ENCODE measurements at places on chromosomes 5 and 9. TPM values are rescaled to one million over a fixed set of nuclear protein-coding genes. Genes with fewer than 3 reads are reported as not detected.

DNA sequence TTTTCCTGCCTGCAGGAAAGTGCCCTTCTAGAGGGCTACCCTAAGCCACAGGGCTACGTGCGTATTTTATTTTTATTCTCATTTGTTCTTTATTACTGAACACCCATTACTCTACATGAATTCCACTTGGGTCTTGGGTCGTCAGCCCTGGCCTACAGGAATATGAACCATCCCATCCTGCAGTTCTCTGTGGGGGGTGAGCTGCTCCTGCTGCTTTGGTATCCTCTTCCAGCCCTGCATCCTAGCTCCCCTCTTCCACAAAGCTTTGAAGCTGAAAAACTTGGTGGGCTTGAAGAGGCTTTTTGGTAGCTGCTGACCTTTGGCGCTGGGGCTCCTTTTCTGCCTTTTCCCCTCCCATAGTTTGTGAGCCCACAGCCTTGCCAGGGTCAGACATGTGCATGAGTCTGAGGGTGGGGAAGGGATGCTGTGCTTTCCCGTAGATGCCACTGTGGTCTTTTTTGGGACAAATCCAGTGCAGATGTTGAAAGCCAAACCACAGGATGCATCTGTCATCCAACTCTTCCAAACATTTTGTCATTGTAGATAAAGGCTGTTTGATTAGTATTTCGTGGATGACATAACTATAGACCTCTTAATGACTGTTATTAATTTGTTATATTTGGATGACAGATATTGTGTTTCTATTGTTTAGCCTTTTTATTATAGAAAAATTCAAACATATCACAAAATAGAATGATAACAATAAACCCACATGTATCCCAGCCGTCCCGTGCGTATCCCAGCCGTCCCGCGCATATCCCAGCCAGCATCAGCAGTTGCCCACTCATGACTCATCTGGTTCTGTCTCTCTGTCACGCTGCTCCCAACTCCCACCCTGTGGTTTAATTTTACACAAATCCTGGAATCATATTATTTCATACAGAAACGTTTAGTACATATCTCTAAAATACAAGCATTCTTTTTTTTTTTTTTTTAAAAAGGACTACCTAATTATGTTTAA lies 43.9 kb downstream of the SLC46A2 start:
- H3K4me3 ChIP-seq = no peak overlapping the region
- H3K27ac ChIP-seq = no peak overlapping the region
- peaks cover 4% of the 10 kb centered on the region for H3K4me1 ChIP-seq
- H3K27me3 ChIP-seq = no peaks in the 10 kb centered on the region

GRCh38 chr5:139146809-139147482 lies 51.2 kb downstream of the SIL1 start:
- no peaks in the 10 kb centered on the region for H3K27me3 ChIP-seq
- no peak for DNase-seq
- H3K4me3 ChIP-seq = no peak overlapping the region
- H3K36me3 ChIP-seq = no peaks in the 10 kb centered on the region
- H3K4me1 ChIP-seq = peaks cover 35% of the 10 kb centered on the region
- no peak overlapping the region for H3K27ac ChIP-seq

- DNase-seq = no peak
- H3K27me3 ChIP-seq = no peaks in the 10 kb centered on the region
- no peak overlapping the region for H3K27ac ChIP-seq
These were observed 48.8 kb downstream of the LNPEP start for GRCh38 chr5:96984506-96985192.

SLC27A6 gene
- 0.16 TPM for total RNA-seq
